ENCODE measurements at places on chromosomes 4 and X.

GRCh38 chrX:149961572-149961971, 23.3 kb upstream of the EOLA2 start:
- no peak for DNase-seq

DNA sequence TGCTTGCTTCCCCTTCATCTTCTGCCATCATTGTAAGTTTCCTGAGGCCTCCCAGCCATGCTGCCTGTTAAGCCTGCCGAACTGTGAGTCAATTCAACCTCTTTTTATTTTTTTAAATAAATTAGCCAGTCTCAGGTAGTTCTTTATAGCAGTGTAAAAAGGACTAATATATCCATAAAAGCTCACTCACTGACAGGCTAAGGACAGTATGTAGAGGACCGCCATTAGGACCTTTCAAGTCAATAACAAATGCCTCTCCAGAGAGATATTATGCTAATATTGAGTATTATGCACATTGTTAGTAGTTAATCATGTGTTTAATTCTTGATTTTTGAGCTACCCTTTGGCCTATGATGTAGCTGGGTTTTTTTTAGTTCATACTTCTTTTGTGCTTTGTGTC, 62.6 kb upstream of the GYPA start:
- no peak for DNase-seq

DNA sequence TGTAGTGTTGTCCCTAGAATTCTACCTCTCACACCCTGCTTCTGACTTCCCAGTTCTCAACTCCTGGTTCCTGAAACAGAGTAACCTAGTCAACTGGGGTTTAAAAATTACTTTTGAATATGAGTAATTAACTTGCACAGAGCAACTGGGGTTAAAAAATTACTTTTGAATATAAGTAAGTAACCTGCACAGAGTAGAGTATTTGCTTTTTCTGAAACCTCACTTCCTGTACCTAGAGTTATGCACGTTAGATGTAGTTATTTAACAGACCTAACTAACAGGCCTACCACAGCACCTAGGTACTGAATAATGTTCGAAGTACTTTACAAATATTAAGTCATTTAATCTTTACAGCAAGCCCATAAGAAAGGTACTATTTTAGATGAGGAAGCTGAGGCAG, 32.9 kb downstream of the SLC39A8 start:
- DNase-seq = no peak

DNA sequence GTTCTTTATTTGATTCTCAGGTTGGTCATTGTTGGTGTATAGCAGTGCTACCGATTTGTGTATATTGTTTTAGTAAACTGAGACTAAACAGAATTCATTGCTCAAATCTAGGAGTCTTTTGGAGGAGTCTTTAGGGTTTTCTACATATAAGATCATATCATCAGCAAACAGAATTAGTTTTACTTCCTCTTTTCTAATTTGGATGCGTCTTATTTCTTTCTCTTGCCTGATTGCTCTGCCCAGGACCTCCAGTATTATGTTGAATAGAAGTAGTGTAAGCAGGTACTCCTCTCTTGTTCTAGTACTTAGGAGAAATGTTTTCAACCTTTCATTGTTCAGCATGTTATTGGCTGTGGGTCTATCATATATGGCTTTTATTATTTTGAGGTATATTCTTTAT, 92.6 kb downstream of the IQCM start:
- no peak for DNase-seq

DNA sequence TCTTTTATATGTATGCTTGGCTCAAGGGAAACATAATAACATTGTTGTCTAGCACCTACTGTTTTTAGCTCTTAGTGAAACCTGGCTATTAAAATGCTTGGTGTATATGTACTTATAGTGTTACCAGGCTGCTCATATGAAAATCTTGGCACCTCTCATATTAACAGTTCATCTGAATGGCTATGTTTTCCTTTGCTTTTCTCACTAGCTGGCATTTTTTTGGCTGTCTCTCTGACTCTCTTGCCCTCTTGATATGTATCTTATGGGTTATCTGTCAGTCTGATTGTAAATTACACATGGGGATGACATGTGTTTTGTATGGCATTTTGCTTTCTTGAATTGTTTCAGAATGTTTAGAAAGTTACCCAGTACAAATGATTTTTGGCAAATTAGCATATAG, 158.0 kb downstream of the ARHGAP24 start:
- no peak for DNase-seq

DNA sequence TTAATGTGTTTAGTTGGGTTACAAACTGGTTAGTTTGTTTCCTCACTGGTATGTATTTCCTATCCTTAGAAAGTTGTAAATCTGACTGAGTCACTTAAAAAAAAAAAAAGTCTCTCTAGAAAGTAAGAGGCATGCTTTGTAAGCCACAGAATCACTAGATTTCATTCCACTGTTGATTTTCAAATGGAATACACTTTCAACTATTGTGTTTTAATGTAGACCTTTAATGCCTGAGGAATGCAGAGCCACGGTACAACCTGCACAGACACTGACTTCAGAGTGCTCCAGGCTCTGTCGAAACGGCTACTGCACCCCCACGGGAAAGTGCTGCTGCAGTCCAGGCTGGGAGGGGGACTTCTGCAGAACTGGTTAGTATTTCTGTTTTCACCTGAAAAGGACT, 88.6 kb downstream of the HHIP start:
- peak; percentile 74 for DNase-seq

GRCh38 chr4:665751-666435, 8.2 kb downstream of the ATP5ME start:
- DNase-seq = no peak

DNA sequence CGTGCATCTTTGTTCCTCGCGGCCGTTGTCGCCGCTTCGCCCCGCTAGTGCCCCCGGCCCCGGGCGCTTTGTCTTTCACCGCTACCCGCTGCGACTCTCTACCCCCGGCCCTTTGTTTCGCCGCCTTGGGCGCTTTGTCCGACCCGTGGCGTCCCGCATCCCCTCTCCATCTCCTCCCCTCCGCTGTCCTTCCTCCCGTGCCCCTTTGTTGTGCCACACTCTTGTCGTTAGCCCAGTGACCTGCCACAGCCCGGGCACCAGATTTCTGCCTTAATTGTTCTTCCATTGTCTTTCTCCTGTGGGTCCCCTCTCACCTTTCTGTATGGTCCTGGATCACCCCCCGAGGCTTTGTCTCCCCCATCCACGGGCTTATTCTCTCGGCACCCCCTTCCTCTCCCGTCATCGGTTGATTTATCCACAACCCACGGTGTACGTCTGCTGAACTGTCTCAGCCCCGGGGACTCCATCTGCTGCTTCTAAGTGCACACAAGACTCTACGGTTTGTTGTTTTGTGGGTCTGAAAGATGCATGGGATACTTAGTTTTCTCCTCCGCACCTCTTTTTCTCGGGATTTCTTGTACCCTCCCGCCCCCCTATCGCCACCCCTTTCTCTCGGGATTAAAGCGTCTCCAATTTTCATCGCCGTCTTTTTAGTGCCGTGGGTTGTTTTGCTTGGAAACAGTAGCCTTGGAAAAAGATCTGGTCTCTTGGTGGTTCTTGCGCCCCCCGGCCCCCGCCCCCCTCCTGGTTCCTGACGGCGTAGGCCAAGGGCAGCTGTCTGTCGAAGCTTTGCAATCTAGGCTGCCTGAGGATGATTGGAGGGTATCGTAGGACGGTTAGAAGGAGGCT, 783 bp downstream of the RBPJ start:
- DNase-seq = no peak

GRCh38 chr4:18881556-18881955, 860.0 kb upstream of the LCORL start:
- no peak for DNase-seq

GRCh38 chrX:69210581-69210980, 45.3 kb upstream of the PJA1 start:
- no peak for DNase-seq

DNA sequence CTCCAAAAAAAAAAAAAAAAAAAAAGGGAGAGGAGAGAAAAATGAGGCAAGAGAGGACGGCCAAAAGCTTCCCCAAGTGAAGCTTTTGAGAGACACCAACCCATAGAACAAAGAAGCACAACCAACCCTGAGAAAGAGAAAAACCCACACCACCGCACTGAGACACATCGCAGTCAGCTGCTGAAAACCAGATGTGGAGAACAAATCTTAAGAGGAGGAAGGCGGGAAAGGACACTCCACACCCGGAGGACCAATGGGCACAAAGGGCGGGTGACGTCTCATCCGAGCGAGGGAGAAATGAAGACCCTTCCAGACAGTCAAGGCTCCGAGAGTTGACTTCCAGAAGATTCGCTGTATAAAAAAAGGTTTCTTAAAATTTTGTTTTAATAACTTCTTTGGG, 112.1 kb downstream of the AFAP1 start:
- DNase-seq = no peak

GRCh38 chrX:119497185-119497584, 28.9 kb downstream of the SLC25A5 start:
- no peak for DNase-seq

DNA sequence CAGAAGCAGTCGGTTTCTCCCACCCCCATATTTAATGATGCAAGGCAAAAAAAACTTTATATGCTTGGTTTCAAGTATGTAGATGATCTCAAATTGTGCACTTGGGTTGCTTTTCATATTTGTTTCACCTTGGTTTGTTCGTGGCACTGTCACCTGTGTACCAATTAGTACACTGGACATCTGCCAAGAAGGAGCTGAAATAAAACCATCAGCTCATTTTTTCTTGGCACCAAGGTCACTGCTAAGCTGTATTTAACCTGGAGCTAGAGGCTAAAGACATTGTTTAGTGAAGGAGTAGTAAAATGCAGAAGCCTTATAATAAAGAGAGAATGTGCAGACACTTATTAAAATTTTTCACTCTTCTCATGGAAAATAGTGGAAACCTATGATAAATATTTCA, 430.8 kb downstream of the ARHGAP24 start:
- no peak for DNase-seq

DNA sequence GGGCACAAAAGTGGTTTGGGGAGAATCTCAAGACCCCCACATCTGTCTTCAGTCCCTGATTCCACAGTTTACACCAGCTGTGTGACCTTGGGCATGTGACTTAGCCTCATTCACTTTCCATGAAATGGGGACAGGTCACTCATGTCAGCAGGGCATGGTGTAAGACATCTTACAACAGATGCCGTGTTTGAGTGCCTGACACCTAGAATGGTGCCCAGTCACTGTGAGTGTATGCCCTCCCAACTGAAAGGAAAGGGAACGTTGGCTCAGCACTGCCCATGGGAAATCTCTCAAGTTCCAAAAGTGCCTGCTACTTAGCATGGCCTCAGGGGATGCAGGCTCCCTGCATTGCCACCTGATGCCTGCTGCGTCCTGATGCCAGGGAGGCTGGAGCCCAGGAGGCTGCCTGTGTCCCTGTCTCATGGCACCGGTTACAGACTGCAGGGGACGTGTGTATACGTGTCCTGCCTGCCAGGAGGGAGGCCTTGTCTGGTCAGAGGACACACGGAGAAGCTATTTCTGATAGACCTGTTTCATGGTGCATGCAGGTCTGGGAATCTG, 32.2 kb downstream of the RNF4 start:
- DNase-seq = no peak

DNA sequence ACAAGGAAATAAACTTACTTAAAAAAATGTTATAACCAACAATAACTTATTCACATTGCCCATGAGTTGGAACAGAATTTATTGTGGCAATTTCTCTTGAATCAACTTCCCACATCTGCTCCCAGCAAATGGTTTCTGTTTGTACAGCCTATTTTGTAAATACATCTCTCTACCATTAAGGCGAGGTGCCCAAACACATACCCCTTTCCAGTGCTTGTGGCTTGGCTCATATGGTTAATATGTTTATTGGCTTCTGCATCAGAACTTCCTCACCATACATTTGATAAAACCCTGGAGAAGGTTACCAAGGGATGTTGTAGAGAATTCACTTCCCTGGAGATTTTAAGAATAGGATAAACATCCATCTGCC, 207.1 kb downstream of the SOWAHB start:
- DNase-seq = no peak

DNA sequence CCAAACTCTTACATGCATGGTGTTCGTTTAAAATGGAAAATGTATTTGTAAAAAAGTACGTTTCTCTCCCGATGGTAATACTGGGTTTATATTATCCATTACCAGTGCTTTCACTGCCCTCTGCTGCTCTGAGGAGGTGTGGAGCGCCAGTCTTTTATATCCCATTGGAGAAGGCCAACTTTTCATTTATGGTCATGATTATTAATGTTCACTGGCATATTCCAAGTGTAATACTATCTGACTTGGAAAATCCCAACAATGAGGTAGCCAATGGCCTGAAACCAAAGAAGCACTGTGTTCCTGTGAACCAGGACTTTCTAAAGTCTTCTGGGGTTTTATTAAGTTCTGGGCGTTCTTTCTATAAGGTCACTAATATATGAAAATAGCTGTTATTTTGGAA, 80.7 kb downstream of the SYNPO2 start:
- peak; percentile 80 for DNase-seq

- no peak for DNase-seq
These were observed 340 bp downstream of the HNRNPD start for GRCh38 chr4:82373486-82373815.

- DNase-seq = peak; percentile 40
These were observed 5.2 kb downstream of the LDB2 start for GRCh38 chr4:16893141-16893651.

- no peak for DNase-seq
These were observed 1480.5 kb upstream of the IGFBP7 start for GRCh38 chr4:58590722-58591121.

DNA sequence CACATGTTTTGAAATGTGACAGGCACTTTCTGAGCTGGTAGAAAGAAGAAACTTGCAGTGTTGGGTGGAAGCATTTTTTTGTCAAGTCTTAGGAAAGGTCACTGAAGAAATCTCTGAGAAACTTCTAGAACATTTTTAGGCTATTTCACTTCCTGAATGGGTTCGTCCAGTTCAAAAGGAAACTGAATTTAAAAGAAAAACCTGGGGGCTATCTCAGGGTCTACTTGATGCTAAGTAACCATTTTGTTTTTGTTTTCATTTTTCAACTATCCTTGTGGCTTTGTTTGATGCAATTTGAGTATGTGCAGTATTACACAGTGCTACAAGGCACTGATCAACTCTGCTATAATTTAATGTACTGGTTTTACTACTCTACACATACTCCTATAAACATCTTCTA, 34.0 kb upstream of the AMOT start:
- no peak for DNase-seq

DNA sequence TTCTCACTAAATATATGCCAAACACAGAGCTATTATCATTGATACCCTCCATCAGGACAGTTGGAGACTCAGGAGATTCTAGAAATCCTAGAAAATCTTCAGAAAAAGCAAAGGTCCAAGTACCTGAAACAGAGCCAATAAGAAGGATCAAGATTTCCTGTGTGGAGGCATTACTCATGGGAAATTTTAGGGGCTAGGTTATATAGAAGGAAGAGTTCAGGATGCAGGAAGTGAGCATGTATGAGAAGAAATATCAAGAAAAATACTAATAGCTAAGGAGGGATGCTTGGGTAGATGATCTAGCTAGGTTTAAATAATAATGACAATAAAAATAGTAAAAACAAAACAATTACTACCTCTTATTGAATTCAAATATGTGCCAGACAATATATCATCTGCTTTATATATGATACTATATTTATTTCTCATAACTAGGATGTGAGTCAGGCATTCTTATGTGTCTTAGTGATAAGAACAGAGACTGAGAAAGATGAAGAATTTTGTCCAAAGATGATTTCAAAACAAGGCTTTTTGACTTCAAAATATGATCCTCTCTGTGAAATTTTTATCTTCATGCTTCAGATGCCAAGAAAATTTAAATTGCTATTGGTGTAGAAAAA, 66.4 kb upstream of the HHIP start:
- DNase-seq = peak; percentile 64
